Activated CD4-positive, alpha-beta T cell treated with anti-CD3 and anti-CD28 coated beads, Interleukin-2, Interleukin-4, amounts not matched to agents 100 ng/mL and 50 ng/mL, durations not matched to agents 16 hours and 8 hours (primary cell): ENCODE measurements at places on chromosomes 12 and 14.

GRCh38 chr12:57242691-57243454 is 8.1 kb downstream of the STAC3 start:
- DNase-seq, result peak; percentile 73

DNA sequence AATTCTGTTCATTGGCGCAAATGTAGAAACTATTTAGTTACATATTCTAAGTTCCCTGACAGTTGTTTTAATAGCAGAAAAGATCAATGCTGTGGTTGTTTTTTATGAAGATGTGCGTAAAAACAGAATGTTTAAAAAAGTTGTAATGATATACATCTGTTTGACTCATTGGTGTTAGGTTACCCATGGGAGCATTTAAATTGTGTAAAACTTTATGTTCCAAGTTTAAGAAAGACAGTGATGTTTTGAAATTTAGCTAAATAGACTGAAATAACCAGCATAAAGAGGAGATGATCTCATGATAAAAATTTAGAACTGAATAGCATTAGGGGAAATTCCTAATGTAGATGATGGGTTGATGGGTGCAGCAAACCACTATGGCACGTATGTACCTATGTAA is 3.6 kb downstream of the PELI2 start:
- DNase-seq, result no peak

- DNase-seq, result peak; percentile 86
Observed at GRCh38 chr14:77032844-77033621, 4.5 kb upstream of the IRF2BPL start.

DNA sequence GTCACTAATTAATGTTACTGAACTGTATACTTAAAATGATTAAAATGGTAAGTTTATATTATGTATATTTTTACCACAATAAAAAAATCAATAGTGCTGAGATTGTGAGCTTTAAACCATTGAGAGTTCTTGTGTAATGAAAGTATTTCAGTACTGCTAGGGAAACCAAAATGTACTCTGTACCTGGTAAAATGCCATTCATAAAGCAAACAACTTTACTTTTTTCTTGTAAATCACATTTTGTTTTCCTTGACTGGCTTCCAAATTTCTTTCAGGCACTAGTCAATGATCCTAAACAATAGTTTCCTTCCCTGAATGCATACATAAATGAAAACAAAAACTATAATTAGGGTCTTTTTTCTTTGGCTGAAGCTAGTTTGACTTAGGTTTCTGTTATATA is 29.4 kb upstream of the SNRPF start:
- DNase-seq, result no peak

GRCh38 chr12:113831016-113831415 is 135.1 kb downstream of the RBM19 start:
- DNase-seq, result no peak

DNA sequence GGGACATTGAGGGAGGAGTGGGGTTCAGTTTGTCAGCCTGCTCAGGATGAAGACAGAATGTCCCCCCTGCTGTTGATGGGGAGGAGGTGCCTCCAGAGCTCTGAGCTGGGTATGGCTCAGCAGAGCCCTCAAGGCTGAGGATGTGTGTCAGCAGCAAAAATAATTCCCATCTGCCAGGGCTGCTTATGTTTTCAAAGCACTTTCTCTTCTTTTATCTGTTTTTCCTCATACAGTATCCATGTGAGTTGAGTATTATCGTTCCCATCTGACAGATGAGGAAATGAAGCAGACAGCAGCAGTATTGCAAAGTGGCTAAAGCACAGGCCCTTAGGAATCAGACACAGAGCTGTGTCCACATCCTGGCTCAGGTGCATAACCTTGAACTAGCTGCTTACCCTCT is 94.1 kb downstream of the SLC8A3 start:
- DNase-seq, result no peak

DNA sequence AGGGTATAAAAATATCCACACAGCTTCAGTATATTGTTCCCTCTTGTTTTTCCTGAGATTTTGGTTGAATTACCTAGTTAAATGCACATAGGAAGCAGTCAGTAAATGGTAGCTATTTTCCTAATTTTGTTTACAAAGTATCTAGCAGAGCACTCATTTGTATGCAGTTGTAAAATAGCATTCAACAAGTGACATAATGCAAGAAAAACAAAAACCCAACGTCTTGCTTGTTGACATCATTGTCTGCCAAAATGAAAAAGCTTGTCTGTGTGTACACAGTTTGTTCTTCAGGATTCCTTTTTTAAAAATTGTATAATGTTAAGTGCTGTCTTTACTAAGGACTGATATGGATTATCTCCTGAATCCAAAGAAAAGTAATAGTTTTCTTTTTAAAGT is 2.7 kb downstream of the VRTN start:
- DNase-seq, result no peak

- DNase-seq, result no peak
Observed at GRCh38 chr12:112241176-112241575, 115.8 kb downstream of the TRAFD1 start.

DNA sequence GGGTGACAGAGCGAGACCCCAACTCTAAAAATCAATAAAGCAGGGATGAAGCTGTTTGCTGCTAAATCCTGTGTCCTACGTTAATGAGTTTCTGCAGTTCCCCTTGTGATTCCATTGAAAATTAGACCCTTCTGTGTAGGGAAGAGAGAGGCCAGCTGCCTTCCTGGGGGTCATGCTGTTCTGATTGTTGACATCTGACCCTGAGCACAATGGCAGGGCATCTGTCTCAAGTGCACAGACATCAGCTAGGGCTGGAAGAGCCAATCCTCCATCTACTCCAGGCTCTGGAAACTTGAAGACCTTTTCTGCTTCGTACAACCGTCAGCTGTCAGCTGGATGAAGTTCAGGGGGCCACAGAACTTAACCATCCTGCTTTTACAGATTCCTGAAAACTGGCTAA is 10.1 kb downstream of the FBXL14 start:
- DNase-seq, result no peak
